Immature natural killer cell (primary cell): ENCODE measurements at places on chromosomes 1 and 21.
A peak's percentile ranks its signal among the peaks of the same experiment; 100 is the strongest.

DNA sequence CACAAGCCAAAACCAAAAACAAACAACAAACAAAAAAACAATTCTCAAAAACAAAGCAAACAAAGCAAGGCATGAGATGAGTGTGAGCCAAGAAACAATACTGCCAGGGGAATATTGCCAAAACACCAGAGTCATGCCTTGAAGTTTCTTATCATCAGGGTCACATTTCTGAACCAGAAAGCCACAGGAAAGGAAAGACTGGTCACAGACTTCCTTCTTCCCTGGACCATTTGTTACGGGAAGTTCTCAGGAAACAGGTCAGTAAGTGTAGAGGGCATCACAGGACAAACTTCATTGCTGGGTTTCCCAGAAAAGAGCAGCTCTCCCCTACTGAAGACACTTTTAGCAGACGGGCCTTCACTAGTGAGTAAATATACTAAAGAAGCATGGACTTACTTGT is 191.2 kb downstream of the GABPA start:
- DNase-seq: no peak

- no peak for DNase-seq
Observed at GRCh38 chr1:204261746-204262505, 48.1 kb upstream of the GOLT1A start.

- no peak for DNase-seq
Observed at GRCh38 chr21:15309022-15309590, 244.3 kb upstream of the NRIP1 start.

- DNase-seq: no peak
Observed at GRCh38 chr1:63523738-63524137, 413 bp downstream of the EFCAB7 start.

- no peak for DNase-seq
Observed at GRCh38 chr1:92480813-92481598, 5.7 kb downstream of the GFI1 start.

GRCh38 chr1:94339206-94339927 is 78.8 kb upstream of the ABCD3 start:
- no peak for DNase-seq

GRCh38 chr1:27634985-27635367 is at the start of gene FGR:
Gene FGR (minus strand): TSS chr1:27635185. CDS start chr1:27623916, 11,269 bp downstream.
- no peak for DNase-seq

- no peak for DNase-seq
Observed at GRCh38 chr1:205772607-205773032, 2.7 kb downstream of the RAB29 start.

DNA sequence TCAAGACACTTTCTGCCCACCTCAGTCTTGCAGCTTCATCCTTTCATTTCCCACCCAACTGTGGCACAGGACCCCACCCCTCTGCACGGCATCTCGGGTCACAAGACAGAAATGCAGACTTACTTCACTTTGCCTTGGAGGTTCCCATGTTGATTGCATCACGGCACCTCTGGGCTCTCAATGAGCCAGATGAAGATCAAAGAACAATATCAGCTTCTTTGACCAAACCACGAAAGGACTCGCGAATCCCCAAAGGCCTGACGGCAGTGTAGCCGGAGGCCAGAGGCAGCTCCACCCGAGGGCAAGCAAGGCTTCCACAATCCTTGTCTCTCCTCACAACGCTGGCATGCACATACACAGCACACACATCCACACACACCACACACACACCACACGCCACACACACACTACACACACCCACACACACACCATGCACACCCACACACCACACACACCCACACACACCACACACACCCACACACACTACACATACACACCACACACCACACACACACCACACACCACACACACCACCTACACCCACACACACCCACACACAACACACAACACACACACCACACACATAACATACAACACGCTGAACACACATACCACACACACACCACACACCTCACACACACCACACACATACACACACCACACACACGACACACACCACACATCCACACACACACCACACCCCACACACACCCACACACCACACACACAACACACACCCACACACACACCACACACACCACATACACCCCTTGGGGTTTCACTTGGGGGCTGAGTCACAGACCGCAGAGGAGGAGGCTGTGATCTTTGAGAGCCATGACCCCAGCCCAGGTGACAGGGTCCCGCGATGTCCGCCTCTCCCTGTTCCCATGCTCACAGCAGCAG is 35.8 kb downstream of the UBASH3A start:
- DNase-seq: no peak

- no peak for DNase-seq
Observed at GRCh38 chr1:155458111-155458510, 104.5 kb downstream of the ASH1L start.

GRCh38 chr1:226799634-226800281 is 60.7 kb upstream of the ITPKB start:
- no peak for DNase-seq

- no peak for DNase-seq
Observed at GRCh38 chr1:96130432-96130831, 591.2 kb upstream of the PTBP2 start.

- DNase-seq: no peak
Observed at GRCh38 chr1:198605406-198605805, 33.4 kb upstream of the PTPRC start.

GRCh38 chr1:156615946-156616345 is 3.3 kb upstream of the HAPLN2 start:
- DNase-seq: no peak

DNA sequence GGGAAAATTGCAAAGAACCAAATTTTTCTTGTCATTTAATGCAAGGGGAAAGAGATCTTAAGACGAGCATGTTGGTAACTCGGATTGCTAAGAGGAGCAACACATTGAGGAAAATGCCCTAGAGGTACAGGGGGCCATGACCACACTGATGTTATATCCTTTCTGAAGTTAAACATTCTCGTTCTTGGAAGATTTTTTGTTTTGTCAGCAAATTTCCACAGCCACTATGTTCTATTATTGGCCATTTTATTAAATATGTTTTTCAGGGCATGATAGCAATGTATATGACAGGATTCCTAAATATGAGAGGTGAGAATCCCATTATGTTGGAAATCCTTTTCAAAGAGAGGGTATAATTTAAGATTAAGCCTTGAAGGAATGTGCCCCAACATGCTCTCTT is 627.2 kb upstream of the PKN2 start:
- DNase-seq: no peak

GRCh38 chr1:168467452-168467851 is 76.3 kb downstream of the XCL2 start:
- peak; percentile 28 for DNase-seq

DNA sequence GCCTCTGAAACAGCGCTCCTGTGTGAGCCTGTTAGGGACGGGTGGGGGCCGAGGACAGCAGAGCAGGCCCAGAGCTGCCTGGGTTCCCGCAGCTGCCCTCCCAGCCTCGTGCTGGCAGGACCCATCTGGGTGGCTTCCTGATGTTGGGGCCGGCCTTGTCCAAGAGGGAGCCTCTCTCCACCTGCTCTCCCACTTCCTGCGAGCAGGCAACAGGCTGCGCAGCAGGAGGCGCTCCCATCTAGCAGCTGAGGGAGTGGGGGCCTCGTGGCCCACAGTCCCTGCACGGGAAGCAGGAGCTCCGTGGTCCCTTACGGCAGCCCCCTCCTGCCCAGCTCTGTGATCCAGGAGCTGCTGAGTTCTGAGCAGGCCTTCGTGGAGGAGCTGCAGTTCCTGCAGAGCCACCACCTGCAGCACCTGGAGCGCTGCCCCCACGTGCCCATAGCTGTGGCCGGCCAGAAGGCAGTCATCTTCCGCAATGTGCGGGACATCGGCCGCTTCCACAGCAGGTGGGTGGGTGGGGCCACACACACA is 68.0 kb downstream of the TRIM11 start:
- no peak for DNase-seq
